ENCODE measurements at places on chromosomes 7 and 10.

DNA sequence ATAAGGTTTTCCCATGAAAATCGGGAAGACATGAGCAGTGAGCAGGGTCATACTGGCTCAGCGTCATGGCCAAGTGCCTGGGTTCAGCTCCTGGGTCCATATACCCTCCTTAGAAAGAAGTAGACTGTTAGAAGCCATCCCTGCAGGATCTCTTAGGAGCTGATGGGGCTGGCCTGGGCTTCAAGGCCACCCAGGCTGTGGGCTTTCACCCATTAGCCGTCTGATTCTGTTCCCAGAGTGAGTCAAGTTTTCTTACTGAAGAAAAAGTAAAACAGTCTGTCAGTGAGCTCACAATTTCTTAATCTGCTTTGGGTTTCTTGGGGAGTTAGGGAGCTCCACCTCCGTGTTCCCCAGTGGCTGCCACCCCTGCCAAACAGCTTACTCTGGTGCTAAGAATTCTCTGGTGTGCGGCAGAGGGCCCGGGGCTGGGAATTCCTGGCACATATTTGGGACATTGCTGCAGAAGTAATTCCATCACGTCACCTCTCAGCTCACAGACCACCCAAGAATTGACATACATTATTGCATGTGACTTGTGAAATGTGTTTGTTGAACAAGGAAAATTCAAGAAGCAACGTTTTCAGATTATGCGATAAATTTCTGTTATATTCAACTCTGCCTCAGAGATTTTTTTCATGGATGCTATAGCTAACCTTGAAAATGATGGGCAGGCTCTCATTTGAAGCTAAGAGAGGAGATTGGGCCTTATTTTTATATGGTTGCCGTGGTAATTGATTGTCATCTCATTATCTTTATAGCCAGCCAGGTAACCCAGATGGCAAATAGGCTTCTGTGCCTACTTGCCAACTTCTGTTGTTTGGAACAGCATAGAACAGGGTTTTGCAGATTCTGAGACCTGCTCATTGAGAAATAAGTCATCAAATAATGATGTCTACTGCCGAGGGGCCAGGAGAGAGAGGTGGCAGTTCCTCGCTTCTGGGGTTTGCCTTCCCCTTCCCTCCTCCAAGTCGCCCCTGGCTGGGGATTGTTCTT, 166.4 kb downstream of the CHN2 start:
- DNase-seq = no peak

DNA sequence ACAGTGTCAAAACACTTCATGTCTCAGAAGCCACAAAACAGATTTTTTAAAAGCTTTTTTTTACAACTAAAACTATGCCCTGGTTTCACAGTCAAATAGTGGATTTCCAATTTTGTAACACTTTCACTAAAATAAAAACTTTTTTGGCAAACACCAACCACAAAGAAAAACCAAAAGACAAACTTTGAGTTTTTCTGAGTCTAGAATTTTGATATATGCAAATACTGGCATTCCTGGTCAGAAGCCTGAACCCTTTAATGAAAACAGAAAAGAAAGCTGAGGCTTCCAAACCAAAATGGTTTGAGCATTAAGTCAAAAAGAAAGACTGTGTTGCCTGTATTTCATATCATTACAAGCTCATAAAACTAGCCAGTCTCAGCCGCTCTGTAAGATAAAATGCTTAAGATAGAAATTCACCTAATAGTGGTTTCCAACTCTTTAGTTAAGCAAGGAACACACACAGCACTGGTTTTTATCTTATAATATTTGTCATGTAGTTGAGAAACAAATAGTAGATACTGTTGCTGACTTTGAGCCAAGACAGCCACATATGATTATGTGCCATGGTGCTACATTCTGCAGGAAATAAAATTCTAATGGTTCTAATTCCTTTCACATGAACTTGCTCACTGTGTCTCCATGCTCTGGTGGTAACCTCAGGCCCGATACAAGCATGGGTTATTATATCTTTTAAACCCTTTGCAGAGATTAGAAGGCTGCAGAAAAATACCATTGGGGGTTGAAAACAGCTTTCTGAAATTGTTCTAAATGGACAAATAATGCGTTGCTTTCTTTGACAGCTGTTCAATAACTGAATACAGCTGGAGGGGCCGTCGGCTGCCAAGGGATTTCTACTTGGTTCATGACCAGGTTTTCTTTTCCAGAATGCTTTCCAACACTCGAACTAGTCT, 49.4 kb downstream of the FAM171A1 start:
- peak; percentile 91 for DNase-seq

- DNase-seq = peak; percentile 68
These were observed 354.4 kb downstream of the CRPPA start for GRCh38 chr7:16066805-16067459.

GRCh38 chr7:120303105-120303504, 30.1 kb downstream of the KCND2 start:
- DNase-seq = no peak

- DNase-seq = no peak
These were observed 40.3 kb upstream of the GTF2I start for GRCh38 chr7:74617180-74617744.

GRCh38 chr7:24701261-24702235, 55.7 kb downstream of the GSDME start:
- no peak for DNase-seq

DNA sequence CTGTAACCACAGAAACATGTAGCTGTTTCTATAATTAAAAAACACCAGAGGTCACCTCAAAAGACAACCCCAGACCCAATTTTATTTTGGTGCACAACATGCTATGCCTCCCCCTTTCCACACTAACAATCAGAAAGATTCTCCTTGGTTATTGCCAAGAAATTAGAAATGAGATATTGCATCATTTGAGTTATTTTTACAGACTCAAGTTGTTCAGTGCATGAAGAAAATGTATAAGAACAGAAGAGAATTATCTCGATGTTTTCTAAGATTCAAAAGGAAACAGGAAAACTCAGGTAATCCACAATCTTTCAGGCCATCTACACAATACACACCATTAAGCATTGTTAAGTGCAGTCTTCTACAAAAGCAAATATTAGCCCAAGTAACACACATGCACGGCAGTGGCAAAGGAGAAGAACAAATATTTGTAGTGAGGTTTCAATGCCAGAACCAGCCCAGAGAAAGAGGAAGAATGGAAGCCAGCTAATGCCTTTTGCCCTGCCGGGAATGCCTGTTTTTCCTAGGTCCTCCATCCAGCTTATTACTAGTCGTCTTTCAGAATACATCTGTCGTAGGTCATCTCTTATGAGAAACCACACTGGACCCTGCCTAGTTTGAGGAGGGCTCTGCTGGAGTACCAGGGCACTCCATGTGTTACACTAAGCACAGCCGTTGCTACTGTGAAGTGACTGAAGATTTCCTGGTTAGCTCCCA, 67.6 kb upstream of the C1GALT1 start:
- DNase-seq = no peak

GRCh38 chr7:50980411-50980810, 197.7 kb upstream of the GRB10 start:
- DNase-seq = no peak

GRCh38 chr7:37993060-37993501, 72.6 kb downstream of the EPDR1 start:
- DNase-seq = no peak

- no peak for DNase-seq
These were observed 606 bp upstream of the LAMB1 start for GRCh38 chr7:108003599-108003935.

- no peak for DNase-seq
These were observed 110.3 kb upstream of the SP8 start for GRCh38 chr7:20896996-20897395.

GRCh38 chr10:51233337-51234100, 159.2 kb downstream of the PRKG1 start:
- no peak for DNase-seq

DNA sequence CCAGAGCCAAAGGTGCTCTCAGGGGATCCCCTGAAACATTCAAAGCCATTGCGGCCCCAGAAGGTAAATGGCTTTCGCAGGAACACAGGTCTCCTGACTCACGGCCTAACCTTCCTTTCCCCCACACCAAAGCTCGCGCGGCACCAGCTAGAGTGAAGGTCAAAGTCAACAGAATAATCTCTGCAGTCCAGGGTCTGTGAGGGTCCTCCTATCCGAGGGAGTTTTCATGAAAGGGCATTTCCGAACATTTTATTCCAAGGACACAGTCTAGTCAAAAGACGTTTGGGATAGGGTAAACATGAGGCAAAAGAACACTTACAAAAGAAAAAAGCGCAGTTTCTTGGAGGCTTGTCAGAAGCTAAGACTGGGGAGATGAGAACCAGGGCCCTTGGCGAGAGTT, 559 bp upstream of the STEAP2 start:
- DNase-seq = no peak

DNA sequence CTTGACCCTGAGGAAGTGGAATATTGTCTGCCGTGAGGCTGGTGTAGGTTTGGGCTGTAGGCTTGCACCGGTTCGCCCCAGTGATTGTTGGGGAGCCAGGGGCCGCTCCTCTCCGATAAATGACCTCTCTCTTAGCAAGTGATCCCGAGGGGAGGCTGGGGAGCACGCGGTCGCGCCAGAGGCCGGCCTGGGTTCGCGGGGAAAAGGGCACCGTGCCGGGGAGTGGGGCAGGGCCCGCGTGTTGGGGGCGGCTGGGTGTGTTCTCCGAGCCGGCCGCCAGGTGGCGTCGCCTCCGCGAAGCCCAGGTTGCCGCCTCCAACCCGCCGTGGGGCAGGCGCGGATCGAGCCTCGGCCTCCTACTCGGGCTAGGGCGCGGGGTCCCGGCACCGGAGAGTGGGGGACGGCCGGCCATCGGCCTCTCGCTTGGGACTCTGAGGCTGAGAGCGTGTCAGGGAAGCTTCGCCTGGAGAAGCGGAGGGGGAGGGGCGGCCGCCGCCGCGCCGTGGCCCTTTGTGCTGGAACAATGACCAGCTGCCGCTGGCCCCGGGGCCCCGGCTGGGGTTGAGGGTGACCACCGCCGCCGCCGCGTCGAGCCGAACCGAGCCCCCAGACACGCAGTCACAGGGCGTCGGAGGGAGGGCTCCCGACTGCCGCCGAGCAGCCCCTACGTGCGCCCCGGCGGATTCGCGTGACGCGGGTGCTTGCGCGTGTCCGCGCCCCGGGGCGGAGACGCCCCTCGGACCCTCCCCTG, 442 bp upstream of the LZTS2 start:
- peak; percentile 90 for DNase-seq

GRCh38 chr10:110176141-110177030, 31.0 kb upstream of the MXI1 start:
- DNase-seq = no peak

DNA sequence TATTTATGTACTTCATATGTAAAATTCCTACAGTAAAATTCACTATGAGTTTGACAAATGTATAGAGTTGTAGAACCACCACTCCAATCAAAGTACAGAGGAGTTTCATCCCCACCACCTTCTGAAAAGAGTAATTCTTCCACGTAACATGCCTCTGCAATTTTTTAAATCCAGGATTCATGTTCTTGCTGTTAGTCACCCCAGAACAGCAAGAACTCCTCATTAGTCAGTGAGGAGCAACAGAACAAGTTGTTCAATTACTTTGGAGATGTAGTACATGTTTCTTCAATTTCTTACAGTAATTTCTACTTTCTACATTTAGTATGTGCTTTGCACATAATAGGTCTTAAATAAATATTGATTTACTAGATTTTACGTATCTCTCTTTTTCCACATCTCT, 248.1 kb downstream of the ABCA13 start:
- DNase-seq = no peak

All from right lung (tissue), 10 donors.